HL-60 (cell line): ENCODE measurements at places on chromosomes 7 and 10.
A peak's percentile ranks its signal among the peaks of the same experiment; 100 is the strongest.

- no peak for DNase-seq
Measured at GRCh38 chr10:118365702-118366101, 23.6 kb upstream of the FAM204A start.

GRCh38 chr10:119407254-119407777 lies 135.2 kb downstream of the RGS10 start:
- no peak for DNase-seq

GRCh38 chr7:100089458-100090196 lies 858 bp downstream of the COPS6 start:
- no peak for DNase-seq

- DNase-seq, result no peak
Measured at GRCh38 chr7:40833888-40834234, 699.1 kb downstream of the SUGCT start.

- no peak for DNase-seq
Measured at GRCh38 chr7:80707318-80707717, 68.9 kb downstream of the CD36 start.

GRCh38 chr10:57960406-57960805 lies 307.3 kb downstream of the IPMK start:
- no peak for DNase-seq

GRCh38 chr10:3830946-3831345 lies 45.9 kb upstream of the KLF6 start:
- DNase-seq, result no peak

GRCh38 chr10:16436367-16436757 lies 448 bp upstream of the PTER start:
- no peak for DNase-seq

GRCh38 chr7:131726686-131727085 lies 170.3 kb upstream of the PODXL start:
- no peak for DNase-seq

GRCh38 chr10:131345691-131346090 lies 34.2 kb upstream of the TCERG1L start:
- DNase-seq, result no peak

- no peak for DNase-seq
Measured at GRCh38 chr7:54981913-54982312, 36.9 kb upstream of the EGFR start.

DNA sequence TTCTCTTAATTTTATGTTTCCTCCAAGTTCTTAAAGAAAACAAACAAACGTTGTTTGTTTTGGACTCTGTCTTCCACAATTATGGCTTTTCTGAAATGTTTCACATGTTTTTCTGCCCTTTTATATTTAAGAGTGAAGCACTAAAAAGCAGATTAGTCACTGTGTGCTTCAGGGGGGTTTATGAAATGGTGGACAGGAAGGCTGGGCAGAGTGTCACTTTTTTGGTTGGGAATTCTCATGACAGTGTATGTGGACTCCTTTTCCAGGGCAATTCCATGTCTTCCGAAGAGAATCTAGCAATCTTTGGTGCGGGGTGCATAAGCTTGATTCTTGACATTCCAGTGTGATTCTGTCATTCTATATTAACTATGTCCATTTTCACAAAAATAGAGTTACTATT lies 669.4 kb downstream of the PARD3 start:
- no peak for DNase-seq

DNA sequence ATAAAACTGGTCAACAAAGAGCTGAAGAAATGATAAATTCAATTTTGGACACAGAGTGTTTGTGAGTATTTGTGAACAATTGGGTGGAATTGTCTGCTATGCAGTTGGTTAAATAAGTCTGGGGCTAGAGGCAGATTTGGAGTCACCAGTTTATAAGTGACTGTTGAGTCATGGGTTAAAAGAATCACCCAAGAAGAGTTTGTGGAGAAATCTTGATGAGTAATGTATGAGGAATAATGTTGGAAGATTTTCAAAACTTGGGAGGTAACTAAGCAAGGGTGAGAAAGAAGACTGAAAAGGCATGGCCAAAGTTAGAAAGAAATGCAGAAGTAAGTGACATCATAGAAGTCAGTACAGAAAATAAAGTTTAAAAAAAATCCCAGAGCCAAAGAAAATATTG lies 750.7 kb downstream of the MAGI2 start:
- DNase-seq, result no peak

GRCh38 chr10:86293396-86293791 lies 73.2 kb downstream of the GRID1 start:
- no peak for DNase-seq

DNA sequence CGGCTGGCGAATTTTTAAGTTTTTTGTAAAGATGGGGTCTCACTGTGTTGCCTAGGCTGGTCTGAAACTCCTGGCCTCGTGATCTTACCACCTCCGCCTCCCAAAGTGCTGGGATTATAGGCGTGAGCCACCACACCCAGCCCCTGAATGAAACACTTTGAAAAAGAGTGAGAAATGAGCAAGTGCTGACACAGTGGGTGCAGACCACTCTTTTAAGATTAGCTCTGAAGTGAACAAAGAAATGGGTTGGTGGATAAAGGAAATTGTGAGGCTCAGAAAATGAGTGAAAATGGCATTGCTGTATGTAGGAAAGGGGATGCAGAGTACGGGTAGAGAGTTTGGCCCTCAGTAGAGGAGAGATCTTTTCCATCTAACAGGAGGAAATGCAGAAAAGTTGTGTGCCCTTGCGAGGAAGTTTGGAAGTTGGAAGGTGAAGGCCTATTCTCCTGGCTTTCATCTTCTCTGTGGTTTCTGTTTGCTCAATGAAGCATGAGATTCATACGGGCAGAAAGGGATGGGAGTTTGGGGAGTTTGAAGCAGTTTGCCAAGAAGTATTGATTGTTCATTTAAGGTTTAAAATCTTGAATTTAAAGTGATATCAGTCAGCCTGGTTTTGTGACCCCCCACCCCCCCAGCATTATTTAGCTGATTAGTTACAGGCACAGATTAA lies 11.0 kb downstream of the MAPK8 start:
- no peak for DNase-seq

GRCh38 chr7:91940171-91940570 lies 491 bp upstream of the AKAP9 start:
- DNase-seq, result peak; percentile 56

GRCh38 chr7:30984359-30985107 lies 20.8 kb downstream of the GHRHR start:
- DNase-seq, result no peak

- no peak for DNase-seq
Measured at GRCh38 chr7:149570784-149571183, 73.2 kb upstream of the ZNF746 start.

DNA sequence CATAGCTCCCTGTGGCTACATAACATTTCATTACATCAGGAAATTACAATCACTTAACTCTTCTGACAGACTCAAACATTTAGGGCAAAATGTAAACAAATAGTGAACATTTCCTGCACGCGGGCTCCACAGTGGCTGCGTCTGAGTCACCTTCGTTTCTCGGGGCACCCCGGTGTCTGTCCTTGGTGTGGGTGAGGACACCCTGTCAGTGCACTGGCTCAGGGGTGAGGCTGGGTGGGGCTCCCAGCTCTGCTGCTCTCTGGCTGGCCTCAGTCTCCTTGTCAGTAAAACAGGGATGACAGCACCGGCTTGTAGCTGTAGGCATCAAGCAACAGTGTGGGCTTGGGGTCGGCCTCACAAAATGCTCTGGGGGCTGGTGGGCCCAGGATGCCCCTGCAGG lies 237.1 kb upstream of the SHH start:
- DNase-seq, result no peak

GRCh38 chr7:631291-631711 lies 95.2 kb upstream of the DNAAF5 start:
- no peak for DNase-seq

GRCh38 chr10:32104622-32105509 lies 48.6 kb upstream of the KIF5B start:
- DNase-seq, result no peak

DNA sequence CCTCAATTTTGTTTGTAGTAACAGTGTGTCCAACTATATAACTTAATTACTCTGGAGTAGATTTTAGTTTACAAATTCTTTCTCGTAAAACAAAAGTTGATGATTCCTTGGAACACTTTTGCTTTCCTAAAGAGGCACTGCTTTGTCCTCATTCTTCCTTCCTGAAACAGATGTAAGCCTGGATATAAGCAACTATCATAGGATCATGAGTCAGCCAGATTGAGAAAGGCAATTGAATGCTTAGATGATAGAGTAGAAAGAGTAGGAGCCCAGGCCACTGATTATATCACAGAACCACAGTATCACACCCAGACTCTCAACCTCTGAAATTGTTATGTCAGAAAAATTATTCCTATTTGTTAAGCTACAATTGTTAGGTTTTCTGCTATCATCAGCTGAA lies 69.9 kb downstream of the TMEM106B start:
- no peak for DNase-seq

DNA sequence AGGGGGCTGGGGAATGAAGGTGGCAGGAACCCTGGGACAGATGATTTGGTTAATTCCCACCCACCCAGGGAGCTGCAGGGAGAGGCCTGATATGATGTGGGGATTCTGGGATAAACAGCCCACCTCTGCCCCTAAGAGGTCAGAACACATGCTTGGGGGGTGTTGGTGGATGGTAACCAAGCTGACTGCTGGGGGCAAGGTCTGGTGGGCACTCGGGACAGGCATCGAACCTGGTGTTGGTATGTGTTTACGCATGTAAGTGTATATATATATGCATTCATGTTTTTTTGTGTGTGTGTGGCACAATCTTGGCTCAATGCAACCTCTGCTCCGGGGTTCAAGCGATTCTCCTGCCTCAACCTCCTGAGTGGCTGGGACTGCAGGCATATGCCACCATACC lies 80.7 kb upstream of the TMEM248 start:
- no peak for DNase-seq

DNA sequence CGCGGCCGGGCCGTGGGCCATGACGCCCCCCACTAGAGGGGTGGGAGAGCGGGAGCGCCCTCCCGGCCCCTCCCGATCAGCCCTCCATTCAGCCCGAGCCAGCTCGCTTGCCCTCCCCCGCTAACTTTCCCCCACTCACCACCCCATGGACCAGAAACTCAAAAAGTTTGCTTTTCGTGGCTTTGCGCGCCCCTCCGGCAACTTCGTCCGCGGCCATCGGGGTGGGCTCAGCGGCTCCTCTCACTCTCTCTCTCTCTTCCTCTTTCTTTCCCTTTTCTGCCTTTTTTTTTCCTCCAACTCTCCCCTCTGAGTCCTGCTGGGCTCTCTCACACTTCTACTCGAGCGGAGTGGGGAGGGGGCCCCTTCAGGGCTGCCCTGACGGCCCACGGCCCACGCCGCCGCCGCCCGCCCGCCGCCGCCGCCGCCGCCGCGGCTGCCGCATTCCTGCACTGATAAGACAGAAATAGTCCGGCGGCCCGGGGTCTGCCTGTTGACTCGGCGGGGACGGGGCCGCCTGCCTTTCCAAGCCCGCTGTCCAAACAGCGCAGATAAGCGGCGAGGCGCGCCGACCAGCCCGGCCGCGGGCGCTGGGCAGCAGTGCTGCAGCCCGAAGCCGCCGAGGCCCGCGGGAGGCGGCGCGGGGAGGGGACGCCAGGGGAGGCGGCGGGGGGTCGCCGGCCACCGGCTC lies at the start of gene SMARCD3:
SMARCD3 (minus strand) TSS at position 349 of the 688 bp plus-strand sequence; CDS start at position 217, 132 bp downstream.
- DNase-seq, result no peak

- no peak for DNase-seq
Measured at GRCh38 chr7:38327637-38328036, 54.2 kb upstream of the TARP start.

- no peak for DNase-seq
Measured at GRCh38 chr7:2231992-2232765, 566 bp downstream of the MAD1L1 start.

DNA sequence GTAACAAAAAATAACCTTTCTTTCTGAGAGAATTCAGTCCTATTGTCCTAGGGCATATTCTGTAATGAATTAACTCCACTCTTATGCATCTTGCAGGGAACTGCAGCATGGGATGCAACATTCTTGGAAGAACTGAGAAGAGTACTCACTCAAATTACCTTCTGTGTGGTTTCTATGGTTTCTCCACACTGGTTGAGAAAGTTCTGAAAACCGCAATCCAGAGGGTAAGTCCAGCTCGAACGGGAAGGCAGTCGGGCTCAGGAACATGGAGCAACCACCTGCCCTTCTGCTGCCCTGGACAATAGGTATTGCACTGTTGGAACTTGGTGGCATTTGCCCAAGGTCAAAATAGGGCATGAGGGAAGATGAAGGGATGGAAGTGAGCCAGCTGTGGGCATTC lies 59.6 kb upstream of the CDK13 start:
- no peak for DNase-seq

DNA sequence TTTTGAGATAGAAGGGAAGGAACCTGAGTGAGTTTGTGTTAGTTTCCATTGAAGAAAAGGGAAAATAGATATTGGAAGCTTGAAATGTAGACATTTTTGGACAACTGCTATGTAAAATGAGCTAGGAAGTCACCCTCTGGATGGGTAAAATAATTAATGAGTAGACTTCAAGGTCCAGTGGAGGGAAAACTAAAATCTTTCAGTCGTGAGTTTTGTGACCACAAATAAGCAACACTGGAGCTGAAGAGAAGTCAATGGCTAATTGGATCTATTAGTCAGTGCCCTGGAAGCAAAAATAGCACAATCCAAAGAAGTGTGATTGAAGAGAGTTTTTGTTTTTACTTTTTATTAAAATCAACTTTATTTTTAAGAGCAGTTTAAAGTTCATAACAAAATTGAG lies 123.4 kb downstream of the MYO3A start:
- no peak for DNase-seq

- no peak for DNase-seq
Measured at GRCh38 chr10:92241501-92241900, 49.4 kb downstream of the CPEB3 start.

DNA sequence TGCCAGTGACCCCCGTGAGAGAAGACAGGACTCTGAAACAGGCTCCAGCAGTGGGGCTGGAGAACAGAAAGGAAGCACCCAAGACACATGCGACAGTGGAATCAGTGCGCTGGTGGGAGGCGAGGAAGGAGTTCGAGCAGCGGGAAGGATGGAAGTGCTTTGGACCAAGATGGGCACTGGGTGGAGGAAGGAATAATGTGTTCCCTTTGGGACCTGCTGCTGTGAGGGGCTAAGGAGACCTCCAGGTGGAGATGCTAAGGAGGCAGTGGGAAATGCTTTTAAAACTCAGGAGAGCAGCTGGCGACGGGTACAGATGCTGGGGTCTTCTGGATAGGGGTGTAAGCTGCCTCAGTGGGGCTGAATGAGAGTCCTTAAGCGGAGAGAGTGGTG lies 109.7 kb upstream of the ANLN start:
- no peak for DNase-seq

DNA sequence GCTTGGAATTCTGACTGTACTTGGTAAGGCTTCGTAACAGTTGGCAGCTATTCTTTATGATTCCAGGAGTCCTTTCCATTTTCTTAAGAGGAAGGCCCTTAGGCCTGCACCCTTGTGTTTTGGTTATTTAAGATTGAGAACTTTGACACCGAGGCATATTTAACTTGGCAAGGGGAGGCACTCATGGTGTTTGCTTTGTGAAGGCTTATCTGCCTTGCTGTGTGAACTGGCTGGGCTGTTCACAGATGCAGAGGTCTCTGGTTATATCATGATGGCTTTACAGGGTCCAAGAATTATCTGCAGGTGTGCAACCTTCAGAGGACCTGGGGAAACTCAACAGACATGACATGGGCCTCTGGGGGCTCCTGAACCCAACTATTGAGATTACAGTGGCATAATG lies 833 bp upstream of the PNLIPRP1 start:
- no peak for DNase-seq
